ENCODE measurements at places on chromosomes 16 and 17.
A peak's percentile ranks its signal among the peaks of the same experiment; 100 is the strongest.

- no peak for DNase-seq
Observed at GRCh38 chr16:89407282-89407924, 83.0 kb downstream of the ANKRD11 start.

- no peak for DNase-seq
Observed at GRCh38 chr17:78853926-78854394, 13.3 kb upstream of the USP36 start.

DNA sequence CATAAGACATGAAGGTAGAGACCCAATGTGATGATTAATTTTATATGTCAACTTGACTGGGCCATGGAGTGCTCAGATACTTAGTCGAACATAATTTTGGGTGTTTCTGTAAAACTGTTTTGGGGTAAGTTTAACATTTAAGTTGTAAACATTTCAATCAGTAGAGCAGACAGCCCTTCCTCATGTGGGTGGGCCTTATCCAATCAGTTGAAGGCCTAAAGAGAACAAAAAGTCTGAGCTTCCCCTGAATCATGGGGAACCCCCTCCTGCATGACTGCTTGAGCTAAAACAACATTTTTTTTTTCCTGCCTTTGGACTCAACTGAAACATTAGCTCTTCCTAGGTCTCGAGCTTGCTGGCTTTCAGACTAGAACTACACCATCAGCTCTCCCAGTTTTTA, 327.3 kb upstream of the SOX9 start:
- DNase-seq, result no peak

DNA sequence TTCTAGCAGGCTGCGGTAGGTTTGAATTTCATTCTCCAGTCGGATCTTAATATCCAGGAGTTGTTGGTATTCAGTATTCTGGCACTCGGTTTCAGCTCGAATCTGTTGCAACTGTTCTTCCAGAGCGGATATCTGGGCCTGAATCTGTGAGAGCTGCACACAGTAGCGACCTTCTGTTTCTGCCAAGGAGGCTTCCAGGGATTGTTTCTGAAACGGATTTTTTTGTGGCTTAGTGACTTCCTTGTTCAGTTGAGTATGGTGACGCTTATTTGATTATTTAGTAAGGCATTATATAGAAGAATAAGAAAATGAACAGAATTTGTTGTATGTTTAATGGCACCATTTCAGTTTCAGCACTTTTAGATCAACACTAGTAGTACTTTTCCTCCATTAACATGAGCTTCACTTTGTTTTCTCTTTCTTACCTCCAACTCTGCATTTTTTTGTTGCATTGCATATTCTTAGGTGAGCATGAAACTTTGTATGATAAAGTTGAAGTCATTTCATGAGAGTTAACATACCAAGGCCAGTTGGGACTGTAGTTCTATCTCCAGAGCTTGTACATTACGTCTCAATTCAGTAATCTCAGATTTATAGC, 2.8 kb downstream of the KRT10 start:
- DNase-seq, result no peak

DNA sequence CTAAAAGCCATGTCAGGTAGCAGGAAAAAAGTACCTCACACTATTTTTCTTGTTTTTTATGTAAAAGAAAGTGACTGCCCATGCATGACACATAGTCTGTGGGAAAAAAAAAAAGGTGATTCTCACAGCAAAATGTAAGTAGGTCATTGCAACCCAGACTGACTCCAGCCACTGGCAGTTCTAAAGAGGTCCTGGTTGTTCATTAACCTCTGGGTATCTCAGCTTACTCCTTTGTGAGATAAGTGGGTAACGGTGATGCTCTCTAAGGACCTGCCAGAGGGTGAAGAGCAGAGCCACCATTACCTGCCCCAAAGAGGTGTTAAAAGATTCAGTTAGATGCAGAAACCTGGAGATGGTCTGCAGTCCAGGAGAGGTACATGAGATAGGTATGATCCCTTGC, 531.9 kb downstream of the GRIN2A start:
- no peak for DNase-seq

- no peak for DNase-seq
Observed at GRCh38 chr16:69865701-69866100, 85.4 kb upstream of the CLEC18A start.

DNA sequence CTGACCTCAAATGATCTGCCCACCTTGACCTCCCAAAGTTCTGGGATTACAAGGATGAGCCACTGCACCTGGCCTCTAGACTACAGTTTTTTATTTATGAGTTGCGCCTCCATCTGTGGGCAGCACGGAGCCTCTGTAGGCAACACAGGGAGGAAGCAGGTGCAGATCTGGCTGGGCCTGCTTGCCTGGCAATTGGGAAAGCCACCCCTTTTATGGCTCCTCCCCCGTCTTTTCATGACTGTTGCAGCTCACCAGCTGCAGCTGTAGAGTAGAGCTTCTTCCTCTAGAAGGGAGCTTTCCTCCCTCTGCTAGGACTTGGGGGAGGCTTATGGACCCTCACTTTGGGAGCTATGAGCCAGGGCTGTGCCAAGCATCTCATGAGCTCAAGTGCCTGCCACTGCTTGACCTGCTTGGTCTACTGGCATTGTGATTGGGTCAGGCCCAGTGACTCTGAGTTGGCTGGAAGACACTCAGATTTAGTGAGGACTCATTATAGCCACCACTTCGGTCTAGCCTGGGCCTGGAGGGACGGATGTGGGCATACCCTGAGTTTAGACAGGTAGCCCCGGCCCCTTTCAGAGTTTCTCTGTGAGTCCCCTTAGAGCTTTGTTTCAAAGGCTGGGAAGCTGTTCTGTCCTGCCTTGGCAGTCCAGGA, 6.9 kb upstream of the SLC7A6 start:
- DNase-seq, result no peak

DNA sequence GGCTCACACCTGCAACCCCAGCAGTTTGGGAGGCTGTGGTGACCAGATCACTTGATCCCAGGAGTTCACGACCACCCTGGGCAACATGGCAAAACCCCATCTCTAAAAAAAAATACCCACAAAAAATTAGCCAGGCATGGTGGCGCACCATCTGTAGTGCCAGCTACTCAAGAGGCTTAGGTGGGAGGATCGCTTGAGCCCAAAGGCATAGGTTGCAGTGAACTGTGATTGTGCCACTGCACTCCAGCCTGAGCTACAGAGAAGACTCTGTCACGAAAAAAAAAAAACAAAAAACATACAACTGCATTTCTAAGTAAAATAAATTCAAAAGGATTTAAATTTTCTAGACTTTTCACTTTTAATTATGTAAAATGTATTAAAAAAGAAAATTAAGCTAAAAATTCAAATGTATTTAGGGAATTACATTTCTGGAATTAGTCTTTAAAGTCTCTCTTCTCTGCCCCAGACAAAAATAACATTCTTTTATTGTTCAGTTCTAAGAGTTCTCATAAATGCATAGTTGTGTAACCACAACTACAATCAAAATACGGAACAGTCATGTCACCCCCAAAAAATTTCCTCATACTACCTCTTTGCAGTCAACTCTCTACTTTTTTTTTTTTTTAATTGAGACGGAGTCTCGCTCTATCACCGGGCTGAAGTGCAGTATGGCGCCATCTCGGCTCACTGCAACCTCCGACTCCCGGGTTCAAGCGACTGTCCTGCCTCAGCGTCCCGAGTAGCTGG, 14.1 kb downstream of the FAM222B start:
- no peak for DNase-seq

DNA sequence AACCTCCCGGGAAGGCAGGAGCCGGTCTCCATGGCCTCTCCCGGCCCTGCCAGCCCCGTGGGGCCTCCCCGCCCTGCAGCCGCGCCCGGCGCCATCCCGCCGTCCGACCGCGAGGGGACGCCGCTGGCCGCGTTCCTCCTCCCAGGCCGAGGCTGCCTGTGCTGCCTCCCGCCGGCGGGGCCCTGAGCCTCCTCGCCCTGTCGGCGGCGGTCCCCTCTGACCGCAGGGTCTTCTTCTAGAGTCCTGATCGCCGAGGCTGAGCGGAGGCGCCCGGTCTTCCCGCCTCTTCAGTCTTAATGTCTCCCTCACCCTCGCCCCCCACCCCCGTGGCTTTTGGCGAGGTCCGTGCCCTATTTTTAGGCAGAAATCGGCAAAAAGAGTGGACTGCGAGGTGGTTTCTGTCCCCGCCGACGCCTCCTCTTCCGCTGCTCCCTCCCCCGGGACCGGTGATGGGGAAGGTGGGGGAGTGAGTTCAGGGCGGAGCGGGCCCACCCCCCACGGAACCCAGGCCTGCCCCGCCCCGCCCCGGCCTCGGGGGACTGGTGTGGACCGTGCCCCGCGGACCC, 794 bp upstream of the CPNE7 start:
- DNase-seq, result peak; percentile 66

GRCh38 chr17:3718201-3718600, 5.5 kb upstream of the HASPIN start:
- DNase-seq, result no peak

DNA sequence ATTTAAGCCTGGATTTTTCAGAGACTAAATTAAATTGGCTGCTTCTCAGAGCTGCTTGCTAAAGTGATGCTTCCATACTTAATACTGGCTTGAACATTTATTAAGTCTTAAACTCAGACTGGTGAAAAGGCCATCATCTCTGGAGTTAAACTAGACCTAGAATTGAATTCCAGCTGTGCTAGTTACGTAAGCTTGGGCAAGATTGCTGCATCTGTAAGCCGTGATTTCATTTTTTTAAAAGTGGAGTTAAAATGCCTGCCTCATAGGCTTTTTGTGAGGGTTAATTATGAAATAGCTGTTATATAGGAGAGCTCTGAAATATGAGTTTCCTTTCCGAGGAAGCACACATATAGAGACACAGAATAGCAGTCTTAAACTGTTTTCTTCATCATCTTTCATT, 84.7 kb downstream of the VAT1L start:
- no peak for DNase-seq

DNA sequence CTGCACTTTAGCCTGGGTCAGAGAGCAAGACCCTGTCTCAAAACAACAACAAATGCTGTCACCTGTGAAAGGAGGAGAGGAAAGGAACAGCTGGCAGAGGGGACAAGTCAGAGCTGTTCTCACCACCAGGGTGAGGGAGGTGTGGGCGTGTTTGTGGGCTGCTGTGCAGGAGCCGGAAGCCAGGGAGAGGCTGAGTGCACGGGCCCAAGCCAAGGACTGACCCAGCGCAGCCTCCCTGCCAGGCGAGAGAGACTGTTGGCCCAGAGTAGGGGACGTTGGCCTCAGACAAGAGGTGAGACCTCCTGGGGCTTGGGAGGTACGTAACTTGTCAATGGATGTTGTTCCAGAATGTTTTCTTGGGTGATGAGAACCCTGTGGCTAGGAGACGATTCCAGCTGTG, 10.7 kb downstream of the SPNS2 start:
- DNase-seq, result peak; percentile 33

DNA sequence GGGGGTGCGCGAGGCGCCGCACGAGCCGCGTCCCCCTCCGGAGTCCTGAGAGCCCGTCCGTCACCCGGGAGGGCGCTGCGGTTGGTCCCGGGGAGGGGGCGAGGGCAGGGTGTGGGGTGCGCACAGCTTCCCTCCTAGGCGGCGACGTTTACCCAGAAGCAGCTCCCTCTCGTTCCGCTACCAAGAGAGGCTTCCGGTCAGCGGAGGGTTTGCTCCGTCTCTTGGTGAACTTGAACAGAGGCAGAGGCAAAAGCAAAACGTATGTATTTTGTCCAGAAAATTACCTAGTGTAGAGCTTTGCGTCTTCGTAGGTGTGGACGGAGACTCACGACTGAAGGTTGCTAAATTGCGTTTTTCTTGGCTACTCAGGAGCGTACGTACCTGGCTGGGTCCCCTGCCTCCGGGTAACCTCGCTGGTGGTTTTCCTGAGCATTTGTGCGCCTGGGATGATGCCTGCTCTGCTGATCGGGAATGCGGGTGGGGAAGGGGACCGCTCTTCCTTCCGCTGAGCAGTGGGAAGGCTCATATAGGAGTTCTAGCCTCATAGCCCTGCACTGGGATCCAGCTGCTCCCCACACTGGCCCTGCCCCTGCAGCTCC, 833 bp downstream of the WSCD1 start:
- no peak for DNase-seq

GRCh38 chr17:57881783-57882351, 32.0 kb upstream of the MRPS23 start:
- no peak for DNase-seq

- no peak for DNase-seq
Observed at GRCh38 chr16:73530529-73530928, 482.6 kb upstream of the ZFHX3 start.

DNA sequence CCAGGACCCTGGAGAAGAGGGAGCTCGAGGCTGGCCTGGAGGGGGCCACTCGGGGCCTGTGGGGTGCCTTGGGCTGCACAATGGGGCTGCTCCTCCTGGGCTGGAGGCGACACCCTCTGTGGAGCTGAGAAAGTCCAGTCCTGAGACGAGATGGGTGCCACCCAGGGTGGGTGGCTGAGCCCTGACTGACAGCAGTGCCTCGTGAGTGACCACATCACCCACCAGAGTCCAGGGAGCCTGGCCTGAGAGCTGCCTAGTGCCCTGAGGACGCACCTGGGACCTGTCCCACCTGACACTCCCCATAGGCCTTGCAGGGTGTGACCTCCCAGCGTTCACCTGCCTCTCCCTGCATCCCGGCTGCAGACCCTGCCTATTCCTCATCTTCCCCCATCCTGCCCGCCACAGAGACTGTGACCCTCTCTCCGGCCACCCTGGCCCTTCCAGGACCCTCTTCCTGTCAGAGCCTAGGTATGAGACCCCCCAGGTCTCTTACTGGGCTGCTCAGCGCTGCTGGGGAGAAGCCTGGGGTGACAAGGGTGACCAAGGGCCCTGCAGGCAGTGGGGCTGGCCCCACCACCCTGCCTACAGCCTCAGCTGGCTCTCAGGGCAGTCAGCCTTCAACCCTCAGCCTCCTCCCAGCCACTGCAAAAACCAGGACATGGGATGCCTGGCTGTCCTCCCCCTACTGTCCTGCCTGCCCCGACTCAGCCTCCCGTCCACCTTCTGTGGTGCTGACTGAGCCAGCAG, 41.2 kb downstream of the TNFRSF13B start:
- no peak for DNase-seq

- DNase-seq, result no peak
Observed at GRCh38 chr16:14302031-14302398, 230.9 kb downstream of the MRTFB start.

GRCh38 chr16:4184038-4184702, 57.7 kb downstream of the SRL start:
- no peak for DNase-seq

DNA sequence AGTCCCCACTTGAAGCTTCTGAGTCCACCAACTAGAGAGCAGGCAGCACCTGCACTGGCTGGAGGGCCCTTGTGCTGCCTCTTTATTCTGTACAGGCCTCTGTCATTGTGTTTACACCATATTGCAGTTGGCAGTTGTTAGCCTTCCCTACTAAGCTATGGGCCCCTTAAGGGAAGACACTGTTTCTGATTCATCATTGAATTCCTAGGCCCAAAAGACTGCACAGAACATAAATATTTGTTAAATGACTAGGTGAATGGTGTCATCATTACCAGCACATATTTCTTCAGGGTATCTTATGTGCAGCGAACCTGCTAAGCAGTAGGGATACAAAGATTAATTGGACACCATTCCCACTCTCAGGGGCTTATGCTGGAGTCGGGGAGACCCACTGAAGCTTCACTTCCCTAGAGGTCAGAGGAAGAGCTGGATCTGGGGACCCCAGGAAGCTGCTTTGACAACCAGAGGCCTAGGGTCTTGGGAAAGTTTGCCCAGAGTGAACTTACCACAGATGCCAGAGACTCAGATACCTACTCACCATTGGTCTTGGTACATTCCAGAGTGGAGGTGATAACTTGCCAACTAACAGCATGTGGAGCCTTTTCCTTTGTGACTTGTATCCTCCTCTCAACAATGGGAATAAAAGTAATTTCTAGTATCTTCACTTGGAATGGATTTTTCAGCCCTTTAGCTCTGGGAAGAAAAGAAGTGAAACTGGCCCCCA, 28.7 kb upstream of the DDX52 start:
- no peak for DNase-seq

- no peak for DNase-seq
Observed at GRCh38 chr16:50809561-50809960, 67.7 kb downstream of the CYLD start.

GRCh38 chr17:55518510-55518909, 7.3 kb upstream of the SMIM36 start:
- DNase-seq, result no peak
